NCI-H2029 treated with DMSO at 0.1 percent for 48 hours (cell line): ENCODE measurements at places on chromosomes 11 and 22.

GRCh38 chr11:69746752-69747742, 28.1 kb downstream of the FGF4 start:
- DNase-seq, result no peak

DNA sequence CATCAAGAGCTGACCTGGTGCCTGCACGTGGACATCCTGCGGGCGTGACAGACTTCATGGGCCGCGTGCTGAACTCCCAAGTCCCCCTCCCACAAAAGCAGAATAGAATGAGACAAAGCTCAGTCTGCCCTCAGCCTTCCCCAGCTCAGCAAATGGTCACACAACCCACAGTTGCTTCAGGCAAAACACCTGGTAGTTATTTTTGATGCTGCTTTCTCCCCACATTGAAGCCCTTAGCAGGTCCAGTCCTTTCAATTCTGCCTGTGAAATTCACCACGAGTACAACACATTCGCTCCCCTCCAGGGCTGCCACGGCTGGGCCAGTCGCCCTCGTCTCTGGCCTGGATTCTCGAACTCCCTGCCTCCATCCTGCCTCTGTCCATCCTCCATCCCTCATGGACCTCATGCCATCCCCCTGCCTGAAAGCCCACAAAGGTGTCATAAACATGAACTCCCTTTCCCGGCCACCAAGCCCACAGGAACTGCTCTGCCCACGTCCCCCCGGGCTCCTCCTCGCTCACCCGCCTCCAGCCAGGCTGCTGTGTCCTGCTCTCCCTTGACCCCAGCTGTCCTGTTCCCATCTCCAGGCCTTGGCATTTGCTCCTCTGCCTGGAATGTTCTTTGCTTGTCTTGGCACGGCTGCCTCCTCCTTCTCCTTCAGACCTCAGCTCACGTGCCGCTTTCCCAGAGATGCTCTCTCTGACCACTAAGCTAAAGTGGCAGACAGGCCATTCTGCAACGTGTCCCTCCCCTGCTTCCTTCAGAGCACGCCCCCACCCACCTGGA, 42.1 kb downstream of the SCUBE1 start:
- DNase-seq, result no peak

DNA sequence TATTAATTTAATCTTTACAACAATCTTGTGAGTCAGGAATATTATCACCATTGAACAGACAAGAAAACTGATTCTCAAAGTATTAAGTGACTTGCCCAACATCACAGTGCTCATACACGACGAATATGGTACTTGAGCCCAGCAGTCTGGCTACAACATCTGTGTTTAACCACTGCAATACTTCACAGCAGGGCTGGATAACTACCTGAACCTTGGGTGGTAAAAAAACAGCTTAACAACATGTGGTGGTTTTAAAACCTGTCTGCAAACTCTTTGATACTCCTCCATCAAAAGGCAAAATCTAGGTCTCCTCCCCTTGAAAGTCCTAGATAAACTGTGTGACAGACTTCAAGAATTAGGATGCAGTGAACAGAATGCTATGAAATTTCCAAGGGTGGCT, 424.6 kb upstream of the CADM1 start:
- no peak for DNase-seq

DNA sequence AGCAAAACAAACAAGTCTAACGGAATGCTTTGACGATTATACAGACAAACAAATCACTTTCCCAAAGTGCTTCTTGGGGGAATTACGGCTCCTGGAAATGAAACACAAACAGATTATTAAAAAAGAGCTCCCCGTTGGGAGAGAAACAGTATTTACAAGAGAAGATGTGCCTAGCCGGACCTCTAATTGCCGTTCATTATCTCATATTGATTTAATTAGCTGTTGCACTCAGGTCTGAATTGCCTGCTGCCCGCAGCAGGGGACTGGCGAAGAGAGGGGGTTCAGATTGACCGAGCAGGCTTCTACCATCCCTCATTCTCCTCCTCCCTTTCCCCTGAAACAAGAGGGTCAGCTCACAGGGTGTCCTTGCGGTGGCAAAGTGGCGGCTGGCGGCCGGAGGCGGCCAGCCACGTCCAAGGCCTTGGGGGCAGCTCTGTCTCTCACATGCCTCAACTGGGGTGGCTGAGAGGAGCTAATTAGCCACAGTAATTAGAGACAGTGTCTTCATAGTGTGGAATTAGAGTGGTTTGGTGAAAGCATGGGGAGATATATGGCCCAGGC, 295.1 kb downstream of the MIAT start:
- DNase-seq, result no peak

- DNase-seq, result no peak
These were observed 42.3 kb upstream of the LINC01488 start for GRCh38 chr11:69439127-69439526.

DNA sequence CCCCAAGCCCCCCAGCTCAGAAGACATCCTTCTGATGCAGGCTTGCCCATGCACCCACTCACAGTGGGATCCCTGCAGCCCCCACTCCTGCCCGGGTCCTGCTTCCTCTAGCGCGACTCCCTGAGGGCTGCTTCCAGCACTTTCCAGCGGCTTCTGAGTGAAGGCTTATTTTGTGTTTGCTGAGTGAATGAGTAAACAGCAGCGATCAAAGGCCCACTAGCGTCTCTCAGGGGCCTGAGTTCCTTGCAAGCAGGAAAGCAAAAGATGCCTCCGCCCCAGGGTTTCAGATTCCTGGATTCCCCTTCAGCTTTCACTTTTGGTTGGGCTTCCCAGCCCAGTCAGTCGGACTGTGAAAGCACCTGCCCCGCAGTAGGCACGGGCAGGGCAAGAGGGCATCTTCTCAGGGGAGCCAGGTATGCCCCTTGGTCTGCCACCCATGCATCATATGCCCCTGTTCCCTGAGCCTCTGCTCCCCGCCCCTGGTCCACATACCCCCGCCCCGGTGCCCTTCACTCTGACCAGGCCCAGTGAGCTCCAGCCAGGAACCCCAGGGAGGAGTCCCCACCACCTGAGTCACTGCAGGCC, 9.2 kb downstream of the FADD start:
- DNase-seq, result peak; percentile 15

GRCh38 chr22:28332410-28332809, 347.2 kb downstream of the TTC28 start:
- peak; percentile 8 for DNase-seq

DNA sequence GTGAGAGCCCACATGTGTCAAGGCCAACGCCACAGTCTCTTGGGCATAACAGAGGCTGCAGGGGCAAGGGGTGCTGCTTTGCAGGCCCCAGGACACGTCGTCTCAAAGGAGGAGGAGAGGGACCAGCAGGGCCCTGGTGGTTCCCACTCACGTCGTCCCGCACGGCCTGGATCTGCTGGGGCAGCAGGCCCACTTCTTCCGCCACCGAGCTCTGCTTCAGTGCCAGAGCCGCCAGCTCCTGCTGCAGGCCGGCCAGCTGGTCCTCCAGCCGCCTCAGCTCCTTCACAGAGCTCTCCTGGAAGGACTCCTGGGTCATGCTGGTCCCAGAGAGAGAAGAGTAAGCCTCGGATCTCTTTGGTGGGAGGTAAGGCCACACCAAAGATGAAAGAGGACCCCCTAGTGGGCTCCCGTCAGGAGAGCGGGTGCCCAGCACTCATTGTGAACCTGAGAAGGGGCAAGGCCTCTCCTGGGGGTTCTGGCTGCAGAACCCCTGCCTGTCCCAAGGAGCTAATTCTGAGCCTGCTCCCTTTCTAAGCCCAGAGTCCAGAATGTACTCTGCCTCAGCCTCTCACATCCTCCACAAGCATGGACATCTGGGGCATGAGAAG, 15.6 kb downstream of the SUN2 start:
- DNase-seq, result no peak

- no peak for DNase-seq
These were observed 20.0 kb upstream of the CD5 start for GRCh38 chr11:61082062-61082870.
